Tongue (tissue), 3 donors: ENCODE measurements at places on chromosomes 13 and 19. TPM values are rescaled to one million over a fixed set of nuclear protein-coding genes. Genes with fewer than 3 reads are reported as not detected.

- no peak for DNase-seq
Measured at GRCh38 chr19:30322641-30323320, 49.4 kb upstream of the ZNF536 start.

TEX29 gene
- total RNA-seq: 0.72 TPM

GRCh38 chr19:48506138-48506733, 5.4 kb downstream of the LMTK3 start:
- DNase-seq: no peak

GRCh38 chr19:5264453-5264852, 76.2 kb downstream of the PTPRS start:
- DNase-seq: no peak

ZFR2 gene
- total RNA-seq: not detected

GRCh38 chr13:50927701-50928100, 18.1 kb downstream of the RNASEH2B start:
- DNase-seq: no peak

DNA sequence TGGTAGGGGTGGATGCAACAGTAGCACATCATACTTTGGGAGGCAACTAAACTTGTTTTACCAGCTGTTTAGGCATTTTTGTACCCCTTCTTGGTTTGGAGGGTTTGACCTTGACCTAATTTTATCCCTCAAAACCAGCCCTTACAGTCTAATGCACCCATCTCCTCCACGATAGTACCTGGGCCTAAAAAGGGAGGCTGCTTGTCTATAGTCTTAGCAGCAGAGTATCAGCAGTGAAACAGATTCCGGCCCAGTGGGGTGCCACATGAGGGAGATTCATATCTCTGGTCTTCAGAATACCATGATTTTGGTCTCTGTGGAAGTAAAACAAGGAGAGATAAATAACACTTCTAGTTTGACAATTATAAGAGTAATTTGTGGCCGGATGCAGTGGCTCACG, 39.5 kb upstream of the ATP12A start:
- no peak for DNase-seq

VSTM2B gene
- total RNA-seq: not detected

DNA sequence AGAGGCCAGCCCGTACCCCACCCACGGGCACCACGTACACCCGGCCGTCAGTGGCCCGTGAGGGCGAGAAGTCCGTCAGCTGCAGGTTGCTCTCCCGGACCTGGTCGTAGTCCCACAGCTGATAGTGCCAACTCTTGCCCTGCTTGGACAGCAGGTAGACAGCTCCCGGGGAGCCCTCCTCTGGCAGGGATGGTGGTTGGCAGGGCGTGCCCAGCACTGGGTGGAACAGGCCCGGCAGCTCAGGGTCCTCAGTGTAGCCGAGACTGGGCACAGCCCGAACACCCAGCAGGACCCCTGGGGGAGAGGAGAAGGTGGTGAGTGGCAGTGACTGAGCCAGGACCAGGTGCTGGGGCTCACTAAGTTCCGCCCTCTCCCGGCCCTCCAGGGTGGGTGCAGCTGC, 7.8 kb downstream of the ACTMAP start:
- DNase-seq: no peak

DNA sequence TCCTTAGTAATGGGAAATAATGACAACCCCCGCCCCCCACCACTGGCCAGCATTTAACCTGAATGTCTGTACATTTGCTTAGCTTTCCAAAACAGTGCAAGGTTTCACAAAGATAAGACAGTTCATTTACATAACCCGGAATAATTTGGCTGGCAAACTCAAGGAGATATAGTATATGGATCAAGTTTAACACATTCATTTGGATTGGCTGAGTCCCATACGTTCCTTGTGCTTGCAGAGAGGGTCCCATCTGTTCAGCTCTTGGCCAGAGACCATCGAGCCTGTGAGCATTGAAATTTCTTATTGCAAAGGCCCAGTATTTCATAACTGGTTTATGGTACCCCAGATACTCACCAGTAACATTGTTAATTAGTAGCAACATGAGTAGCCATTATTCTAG, 116.5 kb downstream of the GPC6 start:
- no peak for DNase-seq
